ENCODE measurements at places on chromosomes 5 and 9.

DNA sequence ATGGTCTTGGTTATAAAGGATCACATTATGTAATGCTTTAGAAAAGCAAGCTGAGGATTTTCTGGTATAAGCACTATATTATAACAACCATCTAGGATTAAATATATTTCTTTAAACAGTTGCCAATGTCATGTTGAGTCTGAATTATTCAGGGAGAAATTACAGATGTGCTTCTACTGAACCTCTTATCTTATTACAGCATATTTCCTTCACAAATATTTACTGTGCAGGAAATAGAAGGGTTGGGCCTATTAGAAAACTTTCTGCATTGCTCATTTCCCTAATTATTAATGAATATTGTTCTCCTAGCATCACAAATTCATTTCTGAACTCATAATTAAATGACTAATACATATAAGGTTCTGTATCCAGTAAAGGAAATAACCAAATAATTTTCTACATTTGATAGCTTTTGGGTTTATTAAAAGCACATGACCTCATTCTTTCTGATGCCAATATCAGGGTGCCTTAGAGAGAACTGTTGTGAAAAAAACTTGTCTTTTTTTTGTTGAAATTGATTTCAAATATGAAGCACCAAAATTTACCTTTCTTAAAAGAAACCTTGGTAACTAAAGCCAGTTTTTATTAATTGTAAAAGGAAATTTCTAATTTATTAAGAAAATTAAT is 476.8 kb upstream of the PTGER4 start:
- DNase-seq, result no peak

GRCh38 chr5:124718380-124718789 is 28.1 kb downstream of the ZNF608 start:
- no peak for DNase-seq

GRCh38 chr9:113636693-113637092 is 173.2 kb downstream of the RGS3 start:
- no peak for DNase-seq

DNA sequence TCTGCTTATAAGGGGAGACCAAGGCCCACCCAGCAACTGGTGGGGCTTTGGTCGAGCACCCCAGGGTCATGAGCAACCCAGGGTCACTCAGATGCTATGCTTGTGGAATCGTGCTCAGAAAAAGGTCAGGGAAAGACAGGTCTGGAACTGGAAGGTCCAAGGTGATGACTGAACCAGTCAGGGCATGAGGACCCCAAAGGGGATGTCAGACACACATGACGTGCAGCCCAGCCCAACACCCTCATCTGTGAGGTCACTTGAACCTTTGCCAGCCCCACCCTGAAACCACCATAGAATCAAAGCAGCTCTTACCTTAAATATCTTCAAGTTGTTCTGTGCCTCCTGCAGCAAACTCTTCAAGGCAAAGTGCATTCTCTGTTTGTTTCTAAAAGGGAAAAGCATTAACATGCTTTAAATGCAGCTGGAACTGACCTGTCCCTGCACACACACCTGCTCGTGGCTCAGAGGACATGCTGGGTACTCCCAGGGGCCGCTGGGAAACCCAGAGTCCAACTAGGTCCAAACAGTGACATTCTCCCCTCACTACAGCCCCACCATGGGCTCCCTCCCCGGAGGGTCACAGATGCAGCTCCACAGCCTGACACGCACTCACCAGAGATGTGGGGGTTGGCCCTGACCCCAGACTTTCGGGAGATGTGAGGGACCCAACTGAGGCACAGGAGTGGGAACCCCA is 29.4 kb downstream of the IPPK start:
- DNase-seq, result no peak

- DNase-seq, result no peak
Measured at GRCh38 chr5:170553218-170553617, 49.4 kb downstream of the KCNIP1 start.

DNA sequence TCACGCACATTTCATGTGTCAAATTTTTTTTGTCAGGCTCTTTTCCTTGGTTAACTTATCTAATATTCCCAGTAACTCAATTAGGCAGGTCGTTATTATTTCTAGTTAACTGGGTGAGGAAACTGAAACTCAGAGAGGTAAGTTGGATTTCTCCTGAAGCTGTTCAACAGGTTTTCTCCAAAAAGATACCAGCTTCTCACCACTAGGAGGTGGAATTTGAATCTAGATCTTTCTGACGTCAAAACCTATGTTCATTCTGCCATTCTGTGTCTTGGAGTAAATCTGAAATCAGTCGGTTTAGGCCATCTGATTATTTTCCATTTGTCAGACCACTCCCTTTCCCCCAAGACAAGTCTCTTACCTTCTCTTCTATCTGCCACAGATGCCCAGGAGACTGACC is 572.9 kb downstream of the ACTL7B start:
- no peak for DNase-seq

GRCh38 chr9:114746591-114747346 is 59.1 kb downstream of the TNFSF15 start:
- DNase-seq, result no peak

GRCh38 chr5:33808699-33809098 is 83.1 kb downstream of the ADAMTS12 start:
- no peak for DNase-seq

- DNase-seq, result no peak
Measured at GRCh38 chr5:69024241-69024651, 69.6 kb upstream of the SLC30A5 start.

DNA sequence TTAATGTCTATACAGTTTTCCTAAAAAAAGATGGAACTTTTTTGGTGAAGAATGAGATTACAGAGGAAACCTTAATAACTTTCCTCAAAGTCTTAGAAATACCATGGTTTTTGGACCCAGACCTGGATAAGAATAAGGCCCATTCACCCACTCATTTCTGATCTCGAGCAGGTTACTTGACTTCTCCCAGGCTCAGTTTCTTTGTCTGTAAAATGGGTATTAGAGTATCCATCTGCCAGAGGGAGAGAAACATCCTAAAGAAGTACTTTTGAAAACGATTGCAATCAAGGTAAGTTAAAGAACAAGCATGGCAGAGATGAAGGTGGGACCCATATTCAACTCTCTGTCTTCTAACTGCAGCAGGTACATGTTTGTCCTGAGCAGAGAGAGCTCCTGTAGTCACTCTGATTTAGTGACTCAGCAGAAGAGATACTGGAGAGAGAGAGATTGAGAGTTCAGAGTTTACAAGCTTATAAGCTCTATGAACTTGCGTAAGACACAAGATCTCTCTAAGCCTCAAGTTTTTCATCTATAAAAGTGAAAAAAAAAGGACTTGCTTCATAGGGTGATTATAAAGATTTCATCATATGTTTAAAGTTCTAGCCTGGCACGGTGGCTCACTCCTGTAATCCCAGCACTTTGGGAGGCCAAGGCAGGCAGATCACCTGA is 379.4 kb upstream of the SGCD start:
- DNase-seq, result no peak

DNA sequence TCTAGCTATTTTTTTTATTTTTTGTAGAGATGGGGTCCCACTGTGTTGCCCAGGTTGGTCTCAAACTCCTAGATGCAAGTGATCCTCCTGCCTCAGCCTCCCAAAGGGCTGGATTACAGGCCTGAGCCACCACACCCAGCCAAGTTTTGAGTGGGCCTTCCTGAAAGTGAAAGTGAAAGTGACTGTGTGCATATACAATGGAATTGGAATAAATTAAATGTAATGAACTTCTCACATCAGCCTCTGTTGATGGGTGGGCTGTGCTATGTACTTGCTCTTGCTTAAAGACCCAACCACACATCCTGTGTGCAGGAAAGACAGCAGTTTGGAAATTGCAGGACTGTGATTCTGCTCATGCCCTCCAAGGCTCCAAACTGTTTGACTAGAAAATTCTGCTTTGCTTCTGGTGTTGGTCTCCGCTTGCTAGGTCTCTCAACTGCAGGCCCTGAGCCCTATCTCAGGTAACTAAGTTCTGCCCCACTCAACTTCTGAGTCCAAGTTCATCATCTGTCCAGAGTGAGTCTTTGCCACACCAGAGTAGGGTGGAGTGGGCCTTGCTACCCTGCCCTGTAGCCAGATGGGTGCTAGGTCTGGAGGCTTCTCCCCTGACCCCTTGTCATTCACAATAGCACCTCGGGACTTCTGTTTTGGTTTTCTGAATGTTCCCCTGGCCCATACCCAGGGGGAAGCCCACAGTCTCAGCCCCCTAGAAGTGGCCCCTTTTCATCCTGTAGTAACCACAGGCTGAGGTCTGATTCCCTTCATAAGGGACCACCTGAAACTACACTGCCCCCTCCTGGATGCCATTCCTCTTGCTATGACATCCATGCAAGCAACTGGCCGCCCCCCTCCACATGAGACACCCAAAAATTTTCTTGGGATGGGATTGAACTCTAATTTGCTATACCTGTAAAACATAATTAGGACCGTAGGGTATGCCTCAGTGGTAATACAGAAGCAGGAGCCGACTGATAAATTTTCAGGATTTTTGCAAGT is 36.5 kb upstream of the RAD23B start:
- DNase-seq, result no peak

GRCh38 chr5:19519448-19519847 is 468.6 kb downstream of the CDH18 start:
- no peak for DNase-seq

DNA sequence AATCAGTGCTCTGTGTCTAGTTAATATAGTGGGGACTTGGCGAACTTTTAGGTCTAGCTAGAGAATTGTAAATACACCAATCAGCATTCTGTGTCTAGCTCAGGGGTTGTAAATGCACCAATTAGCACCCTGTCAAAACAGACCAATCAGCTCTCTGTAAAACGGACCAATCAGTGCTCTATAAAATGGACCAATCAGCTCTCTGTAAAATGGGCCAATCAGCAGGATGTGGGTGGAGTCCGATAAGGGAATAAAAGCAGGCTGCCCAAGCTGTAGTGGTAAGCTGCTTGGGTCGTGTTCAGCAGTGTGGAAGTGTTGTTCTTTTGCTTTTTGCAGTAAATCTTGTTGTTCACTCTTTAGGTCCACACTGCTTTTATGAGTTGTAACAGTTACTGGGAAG is 3.6 kb upstream of the OTULINL start:
- DNase-seq, result no peak

DNA sequence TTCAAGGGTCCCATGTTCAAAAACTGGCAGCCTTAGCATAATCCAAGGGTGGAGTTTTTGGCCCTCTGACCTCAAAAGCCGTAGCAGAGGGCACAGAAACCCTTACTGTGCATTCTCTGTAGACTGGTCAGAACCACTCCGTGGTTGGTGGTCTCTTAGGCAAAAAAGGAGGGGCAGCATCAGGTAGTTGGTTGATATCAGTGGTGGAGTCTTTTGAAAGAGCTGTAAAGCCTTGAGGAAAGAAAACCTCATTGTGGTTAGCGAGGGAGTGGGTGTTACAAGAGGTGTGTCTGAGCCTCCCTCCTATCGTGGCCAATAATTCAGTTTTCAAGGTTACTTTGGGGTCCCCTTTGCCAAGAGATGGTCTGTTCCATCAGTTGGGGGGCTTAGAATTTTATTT is 40.9 kb downstream of the ARHGEF28 start:
- no peak for DNase-seq

- no peak for DNase-seq
Measured at GRCh38 chr5:60210810-60211209, 317.3 kb upstream of the PDE4D start.

DNA sequence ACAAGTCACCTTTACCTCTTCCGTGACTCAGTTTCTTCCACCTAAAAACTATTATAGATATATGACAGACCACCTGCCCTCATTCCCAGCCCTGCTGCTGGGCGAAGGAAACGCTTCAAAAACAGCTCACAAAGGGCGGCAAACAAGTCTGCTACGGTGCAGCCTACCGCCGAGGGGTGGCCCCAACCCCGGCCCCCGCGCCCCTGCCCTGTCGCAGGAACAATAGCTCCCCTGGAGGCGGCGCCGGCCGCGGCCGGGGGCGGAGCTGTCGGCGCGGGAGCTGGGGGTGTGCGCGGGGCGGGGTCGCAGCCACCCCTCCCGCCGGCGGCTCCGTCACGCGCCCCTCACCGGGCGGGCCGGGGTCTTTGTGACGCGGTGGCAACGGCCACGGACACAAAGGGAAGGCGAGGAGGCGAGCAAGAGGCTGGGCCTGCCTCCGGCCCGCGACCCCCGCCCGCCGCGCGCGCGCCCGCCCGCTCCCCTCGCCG is at the start of gene TMEFF1:
Gene TMEFF1, plus strand, starts transcription at position 362 of the 488 bp plus-strand sequence. CDS start 396 bp downstream, outside the sequence.
- peak; percentile 28 for DNase-seq

DNA sequence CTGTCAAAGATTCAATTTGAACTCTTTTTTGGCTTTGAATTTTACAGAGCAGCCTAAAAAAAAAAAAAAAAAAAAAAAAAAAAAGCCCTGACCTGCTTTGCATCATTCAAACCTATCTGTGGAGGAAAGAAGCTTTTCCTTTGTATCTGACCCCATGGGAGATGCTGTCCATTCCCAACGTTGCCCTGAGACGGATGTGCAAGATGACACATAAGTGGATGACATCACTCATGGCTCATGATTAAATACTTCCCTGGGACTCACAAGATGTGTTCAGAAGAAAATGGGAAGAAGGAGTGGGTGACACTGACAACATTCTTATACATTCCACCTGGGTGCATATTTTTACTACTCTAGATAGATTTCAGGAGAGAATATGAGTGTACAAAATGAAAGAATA is 245.7 kb upstream of the ELAVL2 start:
- no peak for DNase-seq

DNA sequence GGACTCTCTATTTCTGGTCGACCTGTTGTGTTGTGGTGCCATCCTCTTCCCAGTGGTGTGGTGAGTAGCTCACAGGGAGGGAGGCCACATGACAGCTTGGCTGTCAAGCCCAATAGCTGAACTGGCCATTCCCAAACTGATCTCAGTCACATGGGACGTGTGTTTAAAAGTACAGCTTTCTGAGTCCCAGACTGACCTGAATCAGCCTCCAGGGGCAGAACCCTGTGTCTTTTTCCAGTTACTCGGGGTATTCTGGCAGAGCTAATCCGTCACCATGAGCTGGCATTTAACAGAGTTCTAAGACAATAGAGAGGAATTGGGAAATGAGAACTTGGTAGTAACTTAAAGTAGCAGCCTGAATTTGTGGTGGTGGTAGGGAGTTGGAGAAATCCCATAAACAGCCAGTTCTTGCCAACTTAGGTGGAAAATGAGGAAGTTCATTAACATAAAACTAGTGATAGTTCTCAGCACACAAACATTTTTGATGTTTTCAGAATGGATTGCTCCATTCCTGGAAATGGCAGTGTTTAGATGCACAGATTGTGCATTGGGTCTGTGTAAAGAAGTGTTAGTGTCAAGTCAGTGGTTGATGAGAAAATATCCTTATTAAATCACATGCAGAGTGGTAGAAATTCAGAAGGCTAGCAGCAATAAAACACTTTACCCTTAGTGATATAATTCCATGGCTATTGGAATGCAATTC is 50.9 kb downstream of the GPR107 start:
- DNase-seq, result no peak

All from activated CD4-positive, alpha-beta T cell treated with anti-CD3 and anti-CD28 coated beads for 24 hours (primary cell).